ENCODE measurements at places on chromosomes 1 and 21. TPM values are rescaled to one million over a fixed set of nuclear protein-coding genes. Genes with fewer than 3 reads are reported as not detected.
A peak's percentile ranks its signal among the peaks of the same experiment; 100 is the strongest.

DNA sequence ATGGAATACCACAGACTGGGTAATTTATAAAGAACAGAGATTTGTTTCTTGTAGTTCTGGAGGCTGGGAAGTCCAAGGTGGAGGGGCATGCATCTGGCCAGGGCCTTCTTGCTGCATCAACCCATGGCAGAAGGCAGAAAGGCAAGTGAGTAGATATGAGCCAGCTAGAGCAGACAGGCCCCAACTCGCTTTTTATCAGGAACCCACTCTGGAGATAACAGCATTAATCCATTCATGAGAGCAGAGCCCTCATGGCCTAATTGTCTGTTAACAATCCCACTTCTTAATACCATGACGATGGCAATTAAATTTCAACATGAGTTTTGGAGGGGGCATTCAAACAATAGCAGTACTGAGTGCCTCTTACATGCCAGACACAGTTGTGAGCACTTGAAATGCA is 87.2 kb upstream of the SOX13 start:
- H3K4me3 ChIP-seq = no peak overlapping the region
- peaks cover 7% of the 10 kb centered on the region for H3K4me1 ChIP-seq
- H3K27me3 ChIP-seq = peaks cover 3% of the 10 kb centered on the region
- H3K27ac ChIP-seq = peak overlapping the region; percentile 82
- DNase-seq = no peak

GRCh38 chr1:168728473-168729404 is at the start of gene DPT:
TSS of gene DPT (minus strand) at chr1:168729206. CDS start at chr1:168729174, 32 bp downstream.
- no peak within 1 kb of the TSS for H3K4me3 ChIP-seq
- DNase-seq = no peak
- H3K36me3 ChIP-seq = no peaks in the 10 kb centered on the region
- peaks cover 20% of the 10 kb centered on the region for H3K27me3 ChIP-seq
- no peak within 1 kb of the TSS for H3K27ac ChIP-seq
- H3K4me1 ChIP-seq = peaks cover 5% of the 10 kb centered on the region

GRCh38 chr1:184860985-184861754 is 106.5 kb upstream of the EDEM3 start:
- H3K36me3 ChIP-seq = no peaks in the 10 kb centered on the region
- H3K4me3 ChIP-seq = no peak overlapping the region
- peaks cover 6% of the 10 kb centered on the region for H3K27me3 ChIP-seq
- DNase-seq = no peak
- peaks cover 16% of the 10 kb centered on the region for H3K4me1 ChIP-seq

C1orf94 gene
- not detected for total RNA-seq

DNA sequence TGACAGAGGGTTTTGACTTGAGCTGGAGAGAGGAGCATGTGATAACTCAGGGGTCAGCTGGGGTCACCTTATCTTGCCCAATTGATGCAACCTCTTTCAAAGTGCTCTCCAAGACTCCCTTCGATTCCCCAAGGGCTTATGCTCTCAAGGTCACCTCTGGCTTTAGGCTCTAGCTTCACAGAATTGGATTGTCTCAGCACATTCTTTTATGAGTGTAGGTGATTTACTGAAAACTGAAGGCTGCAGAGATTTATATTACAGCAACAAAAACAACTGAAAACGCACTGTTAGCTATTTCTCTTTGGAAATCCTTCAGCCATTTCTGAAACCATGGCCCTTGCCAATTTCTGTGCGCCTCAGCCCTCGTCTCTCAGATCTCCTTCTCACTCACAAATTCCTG is 34.5 kb upstream of the MAP1LC3C start:
- no peak overlapping the region for H3K4me3 ChIP-seq
- H3K36me3 ChIP-seq = no peaks in the 10 kb centered on the region
- no peak overlapping the region for H3K27ac ChIP-seq
- H3K4me1 ChIP-seq = peaks cover 1% of the 10 kb centered on the region
- no peak for DNase-seq

OR2M4 gene
- not detected for total RNA-seq

SCAF4 gene
- total RNA-seq = 60.0 TPM

CCDC17 gene
- 5.8 TPM for total RNA-seq

SERPINC1 gene
- not detected for total RNA-seq

- no peak overlapping the region for H3K27ac ChIP-seq
- no peaks in the 10 kb centered on the region for H3K4me1 ChIP-seq
- H3K4me3 ChIP-seq = no peak overlapping the region
- no peaks in the 10 kb centered on the region for H3K36me3 ChIP-seq
- H3K27me3 ChIP-seq = peaks cover 40% of the 10 kb centered on the region
These were observed 88.1 kb upstream of the HIVEP3 start for GRCh38 chr1:42006836-42007235.

GRCh38 chr21:40250514-40251294 is 383.5 kb downstream of the PCP4 start:
- H3K27me3 ChIP-seq = no peaks in the 10 kb centered on the region
- H3K27ac ChIP-seq = no peak overlapping the region
- no peak for DNase-seq
- H3K4me3 ChIP-seq = no peak overlapping the region
- H3K4me1 ChIP-seq = no peaks in the 10 kb centered on the region

DNA sequence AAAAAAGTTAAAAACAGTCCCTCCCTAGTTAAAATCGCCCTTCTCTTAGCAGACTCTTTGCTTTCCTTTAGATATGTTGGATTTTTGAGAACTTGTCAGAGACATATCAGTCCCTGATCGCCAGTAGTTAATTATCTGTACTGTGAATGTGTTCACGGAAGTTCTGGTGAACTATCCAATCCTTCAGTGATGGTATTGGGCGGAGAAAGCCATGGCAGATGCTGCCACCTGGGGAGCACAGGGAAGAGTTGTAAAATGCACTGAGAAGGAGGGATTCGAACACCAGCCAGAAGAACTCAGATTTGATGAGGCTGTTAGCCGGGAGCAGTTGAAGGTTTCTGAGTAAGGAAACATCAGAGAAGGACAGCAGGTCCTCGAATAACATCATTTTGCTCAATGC is 17.5 kb upstream of the KIF14 start:
- no peaks in the 10 kb centered on the region for H3K4me1 ChIP-seq
- DNase-seq = no peak
- H3K27ac ChIP-seq = no peak overlapping the region

TEDDM1 gene
- total RNA-seq = not detected

OR2T11 gene
- not detected for total RNA-seq

- no peak overlapping the region for H3K27ac ChIP-seq
- H3K4me1 ChIP-seq = no peaks in the 10 kb centered on the region
- no peak overlapping the region for H3K4me3 ChIP-seq
- H3K36me3 ChIP-seq = peaks cover 9% of the 10 kb centered on the region
These were observed 19.1 kb downstream of the DIP2A start for GRCh38 chr21:46477765-46478164.

DNA sequence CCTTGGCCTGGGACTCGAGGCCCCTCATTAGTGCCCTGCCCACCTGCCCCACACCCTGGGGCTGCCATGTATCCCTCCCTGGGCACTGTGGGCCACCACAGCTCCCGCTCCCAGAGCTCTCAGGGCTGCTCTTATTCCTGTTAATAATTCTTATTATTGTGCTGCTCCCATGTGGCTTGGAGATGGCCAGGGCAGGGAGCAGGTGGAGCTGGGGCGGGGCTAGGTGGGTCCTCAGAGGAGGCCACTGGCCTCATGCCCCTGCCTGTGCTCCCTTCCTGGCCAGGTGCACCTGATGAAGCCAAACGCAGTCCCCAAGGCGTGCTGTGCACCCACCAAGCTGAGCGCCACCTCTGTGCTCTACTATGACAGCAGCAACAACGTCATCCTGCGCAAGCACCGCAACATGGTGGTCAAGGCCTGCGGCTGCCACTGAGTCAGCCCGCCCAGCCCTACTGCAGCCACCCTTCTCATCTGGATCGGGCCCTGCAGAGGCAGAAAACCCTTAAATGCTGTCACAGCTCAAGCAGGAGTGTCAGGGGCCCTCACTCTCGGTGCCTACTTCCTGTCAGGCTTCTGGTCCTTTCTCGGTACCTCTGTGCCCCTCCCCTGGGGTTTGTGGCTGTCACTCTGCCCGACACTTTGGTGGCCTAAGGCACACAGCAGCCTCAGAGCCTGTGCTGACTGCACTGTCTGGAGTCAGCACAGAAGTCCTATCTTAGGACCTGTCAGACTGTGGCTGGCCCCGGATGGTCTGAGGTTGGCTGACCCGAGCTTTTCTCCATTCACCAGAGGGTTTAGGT is 34.1 kb downstream of the BMP8A start:
- DNase-seq = no peak
- H3K27me3 ChIP-seq = no peaks in the 10 kb centered on the region
- H3K4me3 ChIP-seq = no peak overlapping the region
- no peaks in the 10 kb centered on the region for H3K4me1 ChIP-seq
- no peak overlapping the region for H3K27ac ChIP-seq
- peaks cover 5% of the 10 kb centered on the region for H3K36me3 ChIP-seq

TCHHL1 gene
- total RNA-seq = not detected

- no peaks in the 10 kb centered on the region for H3K4me1 ChIP-seq
- no peak overlapping the region for H3K27ac ChIP-seq
- no peaks in the 10 kb centered on the region for H3K36me3 ChIP-seq
- no peak overlapping the region for H3K4me3 ChIP-seq
- H3K27me3 ChIP-seq = peaks cover 46% of the 10 kb centered on the region
- DNase-seq = no peak
These were observed 30.1 kb downstream of the ABCG1 start for GRCh38 chr21:42248783-42249597.

SMCP gene
- total RNA-seq = not detected

DNA sequence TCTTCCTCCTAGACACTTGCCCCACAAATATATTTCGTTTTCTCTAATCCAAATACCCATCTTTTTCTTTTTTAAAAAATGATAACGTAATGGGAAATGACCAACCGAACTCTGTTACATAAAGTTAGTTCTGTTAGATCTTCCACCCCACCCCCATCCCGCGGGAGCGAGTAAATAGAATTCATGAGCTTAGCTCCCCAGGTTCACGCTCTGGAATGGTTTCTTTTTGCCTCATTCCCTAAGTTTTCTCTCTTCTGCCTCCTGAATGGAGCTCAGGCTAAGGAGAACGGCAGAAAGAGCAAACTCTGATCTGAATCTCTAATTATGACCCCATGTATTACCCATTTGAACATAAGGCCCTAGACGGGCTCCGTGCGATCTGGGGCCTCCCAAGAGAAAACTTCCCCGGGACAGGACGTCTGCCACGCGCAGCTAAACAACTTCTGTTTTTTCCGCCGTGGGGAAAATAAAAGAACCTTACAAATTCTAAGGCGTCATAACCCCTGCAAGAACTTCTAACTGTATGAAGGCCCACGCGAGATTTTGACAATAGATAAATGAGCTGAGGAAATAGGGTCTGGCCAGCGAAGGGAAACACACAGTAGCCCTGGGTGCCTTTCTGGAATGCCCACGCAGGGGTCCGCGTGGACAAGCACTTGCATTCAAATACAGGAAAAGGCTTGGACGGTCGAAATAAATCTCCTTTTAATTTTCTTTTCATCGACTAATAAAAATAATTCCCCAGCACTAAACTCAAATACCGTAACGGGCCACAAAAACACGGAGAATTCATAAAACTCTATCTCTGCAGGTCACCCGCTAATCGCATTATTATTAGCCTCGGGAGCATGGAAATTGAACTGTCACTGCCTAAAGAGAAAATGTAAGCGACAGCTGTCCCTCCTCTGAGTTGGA is 2.2 kb downstream of the TBX15 start:
- no peak for DNase-seq
- no peak overlapping the region for H3K4me3 ChIP-seq
- peaks cover 13% of the 10 kb centered on the region for H3K4me1 ChIP-seq
- H3K36me3 ChIP-seq = no peaks in the 10 kb centered on the region
- no peak overlapping the region for H3K27ac ChIP-seq

- H3K36me3 ChIP-seq = no peaks in the 10 kb centered on the region
- H3K27me3 ChIP-seq = peaks cover 49% of the 10 kb centered on the region
- DNase-seq = no peak
- H3K4me1 ChIP-seq = peaks cover 8% of the 10 kb centered on the region
- H3K4me3 ChIP-seq = no peak overlapping the region
These were observed 7.8 kb upstream of the PTPRF start for GRCh38 chr1:43522776-43523480.

GPR3 gene
- total RNA-seq = 1.1 TPM

LIN28A gene
- total RNA-seq = 80.2 TPM

BMP8B gene
- 0.91 TPM for total RNA-seq

GRCh38 chr1:155504207-155504606 is 58.4 kb downstream of the ASH1L start:
- DNase-seq = no peak
- peaks cover 1% of the 10 kb centered on the region for H3K36me3 ChIP-seq

GRCh38 chr1:152189657-152190442 is 30.8 kb upstream of the RPTN start:
- H3K4me3 ChIP-seq = no peak overlapping the region
- DNase-seq = no peak
- no peak overlapping the region for H3K27ac ChIP-seq
- no peaks in the 10 kb centered on the region for H3K36me3 ChIP-seq

DNA sequence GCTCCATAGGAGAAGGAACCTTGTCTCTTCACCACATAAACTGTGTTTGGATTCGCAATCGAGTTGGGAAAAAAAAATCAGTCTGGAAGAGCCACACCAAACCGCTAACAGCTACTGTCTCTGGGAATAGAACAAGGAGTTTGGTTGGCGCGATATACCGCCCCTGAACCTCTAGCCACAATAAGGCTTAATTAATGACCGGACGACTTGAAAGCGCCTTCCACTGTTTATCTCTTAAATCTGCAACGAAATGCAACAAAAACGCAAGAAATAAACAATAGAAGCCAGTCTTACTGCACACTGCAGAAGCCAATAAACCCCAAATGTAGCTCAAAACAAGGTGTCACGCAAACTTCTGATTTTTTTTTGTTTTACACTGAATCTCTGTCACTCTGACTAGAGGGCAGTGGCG is 10.9 kb downstream of the BTBD19 start:
- peak overlapping the region; percentile 86 for H3K4me3 ChIP-seq
- H3K4me1 ChIP-seq = peaks cover 19% of the 10 kb centered on the region
- H3K27ac ChIP-seq = peak overlapping the region; percentile 100
- H3K27me3 ChIP-seq = no peaks in the 10 kb centered on the region
- H3K36me3 ChIP-seq = peaks cover 9% of the 10 kb centered on the region
- DNase-seq = no peak

DNA sequence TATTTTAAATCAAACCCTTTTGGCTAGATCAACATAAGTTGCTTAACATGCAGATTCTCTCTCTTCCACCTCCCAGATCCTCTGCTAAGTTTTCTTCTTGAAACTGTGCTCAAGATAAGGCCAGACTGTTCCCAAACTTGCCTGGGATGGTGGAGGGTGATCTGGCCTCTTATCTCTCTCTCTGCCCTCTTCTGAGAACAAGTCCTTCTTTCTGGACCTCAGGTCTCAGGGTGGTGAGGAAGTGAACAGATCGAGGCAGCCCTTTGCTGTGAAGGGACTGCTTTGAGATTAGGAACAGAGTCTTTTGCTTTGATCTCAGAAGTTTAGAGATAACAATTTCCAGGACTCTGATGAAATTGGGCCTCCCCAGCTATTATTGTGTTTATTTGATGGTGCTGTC is 70.7 kb downstream of the HUNK start:
- peaks cover 26% of the 10 kb centered on the region for H3K36me3 ChIP-seq
- peaks cover 30% of the 10 kb centered on the region for H3K4me1 ChIP-seq
- H3K4me3 ChIP-seq = no peak overlapping the region
- H3K27ac ChIP-seq = no peak overlapping the region
- no peaks in the 10 kb centered on the region for H3K27me3 ChIP-seq
- DNase-seq = no peak

CD1E gene
- total RNA-seq = not detected
